Effector CD4-positive, alpha-beta T cell (primary cell): ENCODE measurements at places on chromosomes 11 and 22.

DNA sequence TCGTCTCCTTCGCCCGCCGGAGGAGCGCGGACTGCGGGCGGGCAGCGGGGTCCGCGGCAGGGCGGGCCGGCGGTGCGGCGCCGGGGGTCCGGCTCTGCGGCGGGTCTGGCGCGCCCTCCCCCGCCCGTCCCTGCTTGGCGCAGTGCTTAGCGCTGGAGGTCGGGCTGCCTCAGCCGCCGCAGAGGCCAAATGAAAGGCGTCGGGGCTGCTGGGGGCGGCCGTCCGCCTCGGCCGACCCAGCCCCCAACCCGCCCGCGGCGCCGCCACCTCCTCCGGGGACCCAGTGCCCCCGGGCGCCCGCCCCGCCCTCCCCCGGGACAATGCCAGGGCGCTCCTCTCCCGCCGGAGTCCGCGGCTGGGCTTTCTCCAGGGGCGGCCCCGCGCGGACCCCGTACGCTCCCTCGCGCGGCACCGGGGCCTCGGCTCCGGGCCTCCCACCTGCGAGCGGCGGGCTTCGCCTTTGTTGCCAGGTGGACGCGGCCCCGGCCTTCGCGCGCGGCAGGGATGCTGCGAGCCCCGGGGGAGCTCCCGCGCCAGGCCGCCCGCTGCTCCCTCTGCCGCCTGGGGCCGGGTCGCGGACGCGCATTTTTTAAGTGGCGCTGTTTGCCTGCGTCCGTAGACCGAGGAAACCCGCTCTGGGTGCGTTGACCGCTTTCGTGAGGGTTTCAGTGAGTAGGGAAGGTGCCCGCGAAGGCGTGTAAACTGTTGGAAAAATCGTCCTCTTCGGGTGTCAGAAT, 583 bp downstream of the APLP2 start:
- peak; percentile 28 for DNase-seq

DNA sequence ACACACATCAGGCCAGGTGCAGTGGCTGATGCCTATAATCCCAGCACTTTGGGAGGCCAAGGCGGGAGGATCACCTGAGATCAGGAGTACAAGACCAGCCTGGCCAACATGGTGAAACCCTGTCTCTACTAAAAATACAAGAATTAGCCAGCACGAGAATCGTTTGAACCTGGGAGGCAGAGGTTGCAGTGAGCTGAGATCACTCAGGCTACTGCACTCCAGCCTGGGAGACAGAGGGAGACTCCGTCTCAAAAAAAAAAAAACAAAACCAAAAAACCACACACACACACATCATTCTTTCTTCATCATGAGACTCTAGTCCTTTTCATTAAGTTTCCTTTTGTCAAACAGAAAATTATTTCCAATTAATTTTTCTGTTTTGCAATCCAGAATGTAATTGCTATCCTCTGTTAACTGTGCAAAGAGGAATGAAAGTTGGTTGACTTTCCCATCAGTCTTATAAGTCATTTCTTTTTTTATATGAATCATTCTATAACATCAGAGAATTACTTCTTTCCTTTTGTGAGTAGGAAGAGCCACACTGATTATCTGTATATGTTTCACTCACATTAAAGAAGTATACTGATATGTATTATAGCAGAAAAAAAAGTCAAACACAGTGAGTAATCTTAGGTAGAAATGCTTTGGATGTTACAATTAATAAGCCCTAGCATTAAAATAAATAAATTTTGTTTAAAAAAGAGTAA, 52.2 kb downstream of the HORMAD2 start:
- DNase-seq: no peak

- DNase-seq: no peak
Measured at GRCh38 chr11:68704887-68705286, 20.5 kb downstream of the GAL start.

GRCh38 chr11:130826572-130826971, 89.7 kb downstream of the SNX19 start:
- no peak for DNase-seq

DNA sequence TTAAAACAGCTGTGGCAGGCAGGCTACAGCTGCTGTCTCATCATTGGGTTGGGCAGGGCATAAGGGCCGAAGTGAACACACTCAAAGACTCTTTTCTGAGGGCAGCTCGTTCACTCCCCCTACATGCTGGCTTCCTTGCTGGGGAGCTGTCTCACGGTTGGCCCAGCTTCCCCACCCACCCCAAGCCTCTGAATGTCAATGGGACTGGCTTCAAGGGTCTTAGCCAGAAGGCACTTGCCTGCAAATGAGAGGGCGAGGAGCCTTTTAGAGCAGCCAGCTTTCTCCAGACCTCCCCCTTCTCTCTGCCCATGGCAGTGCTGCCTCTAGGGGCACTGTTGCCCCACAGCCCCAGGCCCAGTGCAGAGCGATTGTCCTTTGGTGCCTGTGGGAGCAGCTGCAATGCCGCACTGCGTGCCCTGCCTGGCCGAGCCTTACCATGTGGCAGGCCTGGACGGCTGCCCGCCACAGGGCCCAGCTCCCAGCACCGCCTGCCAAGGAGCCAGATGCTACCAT, 94.7 kb upstream of the RASSF10 start:
- DNase-seq: no peak

DNA sequence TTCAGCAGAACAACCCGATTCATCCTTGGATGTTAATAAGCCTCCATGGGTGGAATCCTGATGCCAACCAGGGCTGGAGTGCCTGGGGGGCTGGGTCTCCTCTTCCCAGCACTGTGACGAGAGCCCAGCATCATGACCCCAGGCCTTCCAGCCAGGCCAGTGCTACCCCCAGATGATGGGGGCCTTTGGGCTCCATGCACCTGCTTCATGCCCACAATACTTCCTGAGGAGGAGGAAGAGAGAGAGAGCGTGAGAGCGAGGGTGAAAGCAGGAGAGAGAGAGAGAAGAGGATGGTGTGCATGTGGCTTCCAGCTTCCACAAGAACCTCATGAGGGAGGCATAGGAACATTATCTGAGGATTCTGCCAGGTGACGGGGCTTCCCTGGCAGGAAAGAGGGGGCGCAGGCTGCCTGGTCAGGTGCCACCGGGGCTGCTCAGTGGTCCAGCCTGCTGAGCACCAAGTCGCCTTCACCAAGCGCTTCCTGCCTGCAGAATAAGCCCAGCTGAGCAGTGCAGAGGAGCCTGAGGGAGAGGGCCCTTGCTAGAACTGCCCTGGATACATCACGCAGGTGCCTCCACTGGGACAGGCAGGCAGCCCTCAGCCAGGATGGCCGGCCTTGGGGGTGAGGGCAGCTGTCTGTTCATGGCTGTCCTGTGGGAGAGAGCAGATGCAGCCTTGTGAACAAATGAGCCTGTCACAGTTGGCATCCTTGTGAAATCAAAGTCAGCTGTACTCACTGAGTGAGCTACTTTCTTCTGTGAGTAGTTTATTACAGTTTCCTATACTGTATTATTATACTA, 243.3 kb upstream of the B3GAT1 start:
- DNase-seq: no peak

- no peak for DNase-seq
Measured at GRCh38 chr11:118979434-118979833, 7.9 kb downstream of the FOXR1 start.

GRCh38 chr22:30910358-30910757, 58.2 kb downstream of the MORC2 start:
- DNase-seq: no peak

DNA sequence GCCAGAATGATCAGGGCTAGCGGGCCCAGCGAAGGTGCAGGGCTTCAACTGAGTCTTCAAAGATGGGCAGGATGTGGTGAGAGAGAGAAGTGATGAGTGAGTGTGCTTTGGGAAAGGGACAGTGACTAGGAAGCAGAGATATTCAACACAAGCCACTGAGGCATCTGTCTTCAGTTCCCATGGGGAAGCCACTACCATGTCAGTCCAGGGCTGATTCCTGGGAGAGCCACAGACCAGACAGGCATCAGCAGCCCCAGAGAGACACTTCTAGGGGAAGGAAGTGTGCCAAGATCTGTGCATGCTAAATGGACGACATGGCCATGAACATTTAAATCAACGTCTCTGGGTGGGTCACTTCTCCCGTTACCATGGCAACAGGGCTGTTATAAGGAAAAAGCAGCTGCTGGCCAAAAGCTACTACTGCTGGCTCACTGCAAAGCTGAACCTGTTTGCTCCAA, 28.5 kb downstream of the P4HA3 start:
- DNase-seq: no peak

DNA sequence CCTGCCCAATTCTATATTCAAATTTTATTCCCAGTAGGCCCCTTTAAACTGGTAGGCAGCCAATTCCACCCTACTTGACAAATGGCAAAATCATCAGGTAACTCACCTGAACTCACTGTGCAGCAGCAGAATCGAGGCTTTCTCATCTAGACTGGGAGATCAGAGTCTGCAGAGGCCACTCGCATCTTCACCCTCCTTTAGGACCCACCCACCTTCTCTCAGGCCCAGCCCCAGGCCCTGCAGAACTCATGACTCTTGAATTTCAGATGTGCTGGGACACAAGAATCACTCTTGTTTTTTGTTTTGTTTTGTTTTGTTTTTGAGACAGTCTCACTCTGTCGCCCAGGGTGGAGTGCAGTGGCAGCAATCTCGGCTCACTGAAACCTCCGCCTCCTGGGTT, 38.8 kb downstream of the MICAL3 start:
- no peak for DNase-seq

GRCh38 chr22:48516571-48516970, 1311.1 kb downstream of the BRD1 start:
- DNase-seq: no peak

GRCh38 chr11:33808228-33808828, 34.0 kb upstream of the FBXO3 start:
- peak; percentile 84 for DNase-seq

DNA sequence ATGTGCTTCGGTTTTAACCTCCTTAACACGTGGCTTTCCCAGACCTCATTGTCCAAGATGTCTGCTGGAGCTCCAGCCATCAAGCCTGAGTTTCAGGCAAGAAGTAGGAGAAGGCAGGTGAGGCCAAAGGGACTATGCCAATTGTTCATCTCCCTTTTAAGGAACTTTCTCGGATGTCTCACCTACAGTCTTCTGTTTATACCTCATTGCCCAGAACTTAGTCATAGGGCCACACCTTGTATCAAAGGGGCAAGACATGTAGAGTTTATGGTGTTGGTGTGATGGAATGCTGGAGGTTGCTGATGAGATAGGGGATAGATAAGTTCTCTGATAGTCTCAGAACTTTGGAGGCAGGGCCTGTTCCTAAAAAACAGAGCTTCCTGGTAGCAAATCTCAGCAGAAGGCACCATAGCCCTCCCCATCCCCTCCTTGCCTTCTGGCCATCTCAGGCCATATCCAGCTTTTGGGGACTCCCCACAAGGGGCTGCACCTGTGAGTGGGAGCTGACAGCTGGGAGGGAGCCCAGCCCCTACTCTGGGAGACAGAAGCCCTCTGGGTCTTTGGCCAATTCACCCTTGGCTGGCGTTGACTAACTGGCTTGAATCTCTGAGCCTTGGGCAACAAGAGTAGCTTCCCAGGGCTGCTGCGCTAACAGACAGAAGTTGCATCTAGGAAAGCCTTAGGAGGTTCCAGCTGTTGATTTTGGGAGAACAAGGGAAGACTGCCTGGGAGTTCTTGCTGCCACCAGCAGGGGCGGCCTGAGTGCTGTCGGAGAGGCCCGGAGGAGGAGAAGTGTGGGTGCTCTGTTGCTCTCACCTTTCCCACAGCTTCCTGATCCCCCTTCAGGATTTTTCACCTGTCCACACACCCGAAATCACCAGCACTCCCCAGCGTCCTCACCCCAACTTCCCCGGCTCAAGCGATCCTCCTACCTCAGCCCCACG, 149.8 kb upstream of the THY1 start:
- DNase-seq: no peak

- DNase-seq: no peak
Measured at GRCh38 chr11:94583213-94583865, 16.2 kb downstream of the PIWIL4 start.

- no peak for DNase-seq
Measured at GRCh38 chr22:25919452-25919851, 177.5 kb downstream of the MYO18B start.

GRCh38 chr11:116510886-116511650, 261.7 kb downstream of the BUD13 start:
- no peak for DNase-seq

DNA sequence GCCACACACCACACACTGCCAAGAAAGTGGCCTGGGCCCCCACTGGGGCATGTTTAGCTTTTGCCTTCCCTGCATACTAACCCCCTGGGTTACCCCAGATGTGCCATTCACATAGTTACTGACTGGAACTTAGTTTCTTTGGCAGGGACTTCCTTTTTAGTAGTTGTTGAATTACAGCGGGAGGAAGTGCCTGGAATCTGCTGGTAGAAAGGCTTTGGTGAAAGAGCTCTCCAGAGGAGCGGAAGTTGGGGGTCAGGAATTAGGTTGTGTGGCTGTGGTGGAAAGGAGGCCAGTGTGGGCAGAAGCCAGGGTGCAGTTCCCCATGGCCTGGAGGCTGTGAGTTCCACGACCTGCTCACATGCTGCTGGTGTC, 69.0 kb downstream of the MED15 start:
- no peak for DNase-seq

DNA sequence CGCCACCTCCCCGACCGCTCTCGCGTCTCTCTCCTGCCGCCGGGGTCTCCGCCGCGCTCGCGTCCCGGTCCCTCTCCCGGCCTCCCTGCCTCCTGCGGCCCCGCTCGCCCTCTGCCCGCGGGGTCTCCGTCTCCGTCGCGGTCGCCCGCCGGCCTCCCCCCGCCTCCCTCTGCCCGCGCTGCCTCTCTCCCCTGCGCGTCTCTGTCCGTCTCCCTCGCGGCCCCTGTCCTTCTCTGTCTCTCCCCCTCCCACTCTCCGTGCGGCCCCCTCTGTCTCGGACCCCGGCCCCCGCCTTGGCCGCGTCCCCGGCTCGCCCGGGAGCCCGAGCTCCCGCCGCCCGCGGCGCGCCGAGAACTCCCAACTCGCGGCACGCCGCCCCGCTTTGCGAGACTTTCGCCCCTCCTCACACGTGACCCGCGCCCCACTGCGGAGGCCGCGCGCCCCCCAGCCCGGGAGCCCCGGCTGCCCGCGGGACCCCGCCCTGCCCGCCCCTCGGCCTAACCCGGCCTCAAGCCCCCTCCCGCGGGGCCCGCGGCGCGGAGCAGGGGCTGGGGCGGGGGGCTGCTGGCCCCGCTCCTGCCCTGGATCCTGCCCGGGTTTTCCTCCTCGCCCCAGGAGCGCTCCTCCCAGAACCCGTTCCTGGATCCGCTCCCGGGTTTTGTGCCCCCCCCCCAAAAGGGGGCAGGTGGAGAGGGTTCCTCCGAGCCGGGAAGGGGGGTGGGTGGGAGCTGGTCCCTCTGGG, 702 bp upstream of the KCNJ4 start:
- DNase-seq: no peak

DNA sequence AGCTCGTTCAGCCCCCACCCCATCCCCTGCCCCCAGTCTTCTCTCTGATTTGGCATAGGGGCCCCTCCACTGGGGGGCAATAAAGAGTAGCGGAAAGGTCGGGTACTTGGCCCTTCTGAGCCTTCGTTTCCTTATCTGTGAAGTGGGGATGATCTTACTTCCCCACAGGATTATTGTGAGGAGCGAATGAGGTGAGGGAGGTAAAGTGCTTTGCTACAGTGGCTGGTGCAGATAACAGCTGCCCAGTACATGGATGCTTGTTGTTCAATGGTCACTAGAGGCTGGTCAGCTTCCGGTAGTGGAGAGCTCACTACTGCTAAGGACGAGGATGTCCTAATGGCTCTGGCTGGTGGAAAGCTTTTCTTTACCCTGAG, 101.2 kb downstream of the CEP164 start:
- no peak for DNase-seq
